Endothelial cell of umbilical vein (primary cell): ENCODE measurements at places on chromosomes 5 and 9. TPM values are rescaled to one million over a fixed set of nuclear protein-coding genes. Genes with fewer than 3 reads are reported as not detected.

Gene C9orf153
- 0.66 TPM in 1 of 2 replicates, not detected in the other for total RNA-seq

Gene ECM2
- total RNA-seq = not detected in 2 replicates

DNA sequence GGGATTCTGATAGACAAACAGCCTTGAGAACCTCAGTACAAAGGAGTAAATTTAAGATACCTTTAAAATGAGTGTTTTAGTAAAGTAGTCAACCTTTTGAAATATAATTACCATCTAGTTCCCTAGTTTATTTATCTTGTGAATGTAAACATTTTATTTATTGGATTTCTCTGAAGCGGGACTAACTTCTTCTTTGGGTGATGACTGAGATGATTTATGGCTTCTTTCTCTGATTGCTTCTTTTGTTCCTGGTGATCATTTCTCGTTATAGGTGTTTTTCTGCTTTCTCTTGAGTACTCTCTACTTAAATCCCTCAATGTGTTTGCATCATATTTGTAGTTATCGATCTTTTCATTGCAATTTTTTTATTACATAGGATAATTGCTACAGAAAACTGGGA is 33.2 kb downstream of the PRDM6 start:
- H3K27me3 ChIP-seq = peaks cover 7% of the 10 kb centered on the region
- no peaks in the 10 kb centered on the region for H3K4me1 ChIP-seq
- no peaks in the 10 kb centered on the region for H3K36me3 ChIP-seq
- no peak overlapping the region for H3K4me3 ChIP-seq
- DNase-seq = no peak

GRCh38 chr5:169439362-169439761 is 138.4 kb upstream of the SLIT3 start:
- no peak overlapping the region for H3K4me3 ChIP-seq
- H3K27ac ChIP-seq = no peak overlapping the region
- no peaks in the 10 kb centered on the region for H3K27me3 ChIP-seq
- no peak for DNase-seq

DNA sequence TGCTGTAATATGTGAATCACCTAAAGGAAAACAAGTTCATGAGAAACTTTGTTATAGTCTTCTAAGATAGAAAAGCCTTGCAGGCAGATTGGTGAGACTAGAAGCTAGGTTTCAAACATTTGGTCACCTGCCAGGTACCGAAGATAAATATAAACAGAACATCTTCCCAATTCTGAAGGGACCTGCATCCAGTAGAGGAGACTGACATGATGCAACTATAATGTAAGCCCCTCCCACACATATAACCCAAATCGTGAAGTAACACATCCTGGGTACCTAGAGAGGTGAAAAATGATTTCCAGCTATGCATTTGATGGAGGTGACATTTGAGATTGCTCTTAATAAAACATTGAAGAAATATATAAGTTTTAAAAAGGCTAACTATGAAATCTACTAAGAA is 29.9 kb downstream of the SHLD3 start:
- no peak for DNase-seq
- no peak overlapping the region for H3K4me3 ChIP-seq
- no peaks in the 10 kb centered on the region for H3K27me3 ChIP-seq
- peaks cover 2% of the 10 kb centered on the region for H3K36me3 ChIP-seq

Gene VPS13A
- 29.8 and 33.3 TPM in 2 replicates for total RNA-seq
